Activated T-helper 17 cell treated with anti-CD3 and anti-CD28 coated beads, Interleukin-2, amount 50 U/mL, for 72 hours (primary cell): ENCODE measurements at places on chromosomes 7 and 10.

DNA sequence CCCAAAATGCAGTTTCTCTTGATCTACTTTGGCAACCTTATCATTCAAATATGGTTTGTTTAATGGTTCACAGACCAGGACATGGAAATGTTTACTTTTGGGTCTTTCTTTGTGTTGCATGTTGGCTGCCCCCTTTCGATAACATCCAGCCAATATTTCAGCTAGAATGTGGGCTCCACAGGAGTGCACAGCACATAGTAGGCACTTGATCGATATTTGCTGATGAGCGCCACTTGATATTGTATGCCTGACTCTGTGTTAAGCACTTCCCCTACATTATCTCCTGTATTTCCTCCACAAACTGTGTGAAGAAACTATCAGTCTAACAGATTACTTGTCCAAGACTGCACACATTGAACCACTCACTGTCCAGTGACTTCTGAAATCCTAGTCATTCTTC is 60.2 kb downstream of the SMURF1 start:
- no peak for ATAC-seq

DNA sequence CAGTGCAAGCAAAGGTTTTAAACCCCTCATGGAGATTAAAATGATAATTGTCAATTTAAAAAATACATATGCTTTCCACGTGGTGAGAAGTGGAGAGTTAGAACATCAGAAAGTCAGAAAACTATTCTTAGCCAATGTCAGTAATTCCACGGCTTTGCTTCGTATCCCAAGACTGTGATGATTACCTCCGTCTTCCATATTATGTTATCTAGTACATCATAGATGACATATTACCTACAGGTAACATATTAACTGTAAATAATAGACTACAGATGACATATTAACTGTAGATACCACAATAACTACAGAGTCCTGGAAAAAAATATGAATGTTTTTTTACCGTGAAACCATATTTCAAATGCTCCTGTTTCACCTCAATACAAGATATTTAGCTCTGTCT is 579.4 kb upstream of the PFKP start:
- ATAC-seq: no peak

- ATAC-seq: no peak
These were observed 79.7 kb downstream of the VIPR2 start for GRCh38 chr7:159064816-159065510.

- no peak for ATAC-seq
These were observed 905.5 kb downstream of the CNTNAP2 start for GRCh38 chr7:147022056-147022455.

- no peak for ATAC-seq
These were observed 491.8 kb upstream of the TPK1 start for GRCh38 chr7:145327646-145328045.

DNA sequence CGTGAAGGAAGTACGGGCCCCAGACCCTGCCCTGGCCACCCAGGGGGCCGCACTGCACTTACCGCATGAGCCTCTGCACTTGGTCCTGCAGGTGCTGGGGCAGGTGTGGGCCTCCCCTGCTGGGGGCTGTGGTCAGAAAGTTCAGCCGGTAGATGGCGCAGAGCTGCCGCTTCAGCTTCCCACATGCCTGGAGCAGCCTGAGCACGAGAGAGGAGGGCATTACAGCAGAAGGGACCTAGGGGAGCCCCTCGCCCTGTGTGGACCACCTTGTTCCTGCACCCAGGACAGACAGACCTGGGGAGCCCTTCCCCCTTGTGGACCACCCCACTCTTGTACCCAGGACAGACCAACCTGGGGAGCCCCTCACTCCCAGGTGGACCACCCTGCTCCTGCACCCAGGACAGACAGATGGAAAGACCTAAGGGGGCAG is 8.7 kb upstream of the PYROXD2 start:
- no peak for ATAC-seq

GRCh38 chr7:90624225-90624911 is 28.2 kb downstream of the CDK14 start:
- no peak for ATAC-seq

GRCh38 chr7:332646-333392 is 42.8 kb downstream of the FOXL3 start:
- ATAC-seq: peak; percentile 99

- ATAC-seq: no peak
These were observed 70.1 kb downstream of the ELFN1 start for GRCh38 chr7:1740214-1740613.

DNA sequence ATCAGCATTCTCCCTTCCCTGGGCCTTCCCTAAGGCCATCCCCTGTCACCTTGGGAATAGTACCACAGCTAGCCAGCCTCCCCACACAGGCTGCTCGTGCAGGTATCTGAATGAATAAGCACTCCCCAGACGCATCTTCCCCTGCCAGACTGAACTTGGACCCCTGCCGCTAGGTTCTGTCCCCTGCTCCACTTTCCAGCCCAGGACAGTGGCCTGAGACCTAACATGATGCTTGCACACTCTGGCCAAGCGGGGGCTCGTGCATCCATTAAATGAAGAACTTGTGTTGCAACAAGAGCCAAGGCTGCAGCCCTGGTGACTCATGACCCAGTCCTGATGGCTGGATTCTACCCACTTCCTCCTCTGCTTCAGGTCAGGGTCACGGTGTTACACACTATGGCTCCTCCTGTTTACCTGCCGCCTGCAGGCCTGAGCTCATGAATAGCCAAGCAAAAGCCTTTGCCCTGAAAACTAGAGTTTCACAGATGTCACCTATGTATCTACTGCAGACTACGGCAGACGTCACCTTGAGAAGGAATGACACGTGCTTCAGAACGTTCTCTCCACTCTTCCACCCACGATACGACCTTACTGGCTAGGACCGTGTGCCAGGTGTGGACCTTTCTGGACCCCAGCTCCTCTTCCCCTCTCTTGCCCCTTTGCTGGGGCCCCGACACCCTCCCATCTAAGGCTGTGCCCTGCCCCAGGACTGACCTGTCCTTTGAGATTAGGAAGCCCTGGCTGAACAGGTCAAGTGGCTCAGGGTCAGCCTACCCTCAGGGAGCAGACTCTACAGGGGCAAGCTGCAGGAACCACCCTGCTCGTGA is 6.5 kb downstream of the ASB13 start:
- peak; percentile 86 for ATAC-seq

GRCh38 chr10:96878057-96878456 is 46.0 kb downstream of the LCOR start:
- no peak for ATAC-seq

DNA sequence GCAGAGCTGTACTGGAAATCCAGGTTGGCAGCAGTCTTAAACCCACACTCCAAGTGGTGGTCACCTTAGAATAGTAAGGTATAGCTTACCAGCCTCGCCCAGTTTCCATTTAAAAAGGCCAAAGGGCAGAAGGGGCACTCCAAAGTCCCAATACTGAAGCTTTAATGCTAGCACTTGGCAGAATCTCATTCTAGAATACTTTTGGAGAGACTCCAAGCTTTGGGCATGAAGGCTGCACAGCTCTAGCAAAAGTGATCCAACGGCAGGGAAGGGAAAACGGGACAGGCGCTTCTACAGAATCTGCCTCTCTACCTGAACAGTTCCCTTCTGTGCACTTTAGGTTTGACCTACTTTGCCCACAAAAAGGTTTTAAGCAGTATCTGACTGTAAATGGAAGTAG is 19.7 kb downstream of the SMURF1 start:
- no peak for ATAC-seq

DNA sequence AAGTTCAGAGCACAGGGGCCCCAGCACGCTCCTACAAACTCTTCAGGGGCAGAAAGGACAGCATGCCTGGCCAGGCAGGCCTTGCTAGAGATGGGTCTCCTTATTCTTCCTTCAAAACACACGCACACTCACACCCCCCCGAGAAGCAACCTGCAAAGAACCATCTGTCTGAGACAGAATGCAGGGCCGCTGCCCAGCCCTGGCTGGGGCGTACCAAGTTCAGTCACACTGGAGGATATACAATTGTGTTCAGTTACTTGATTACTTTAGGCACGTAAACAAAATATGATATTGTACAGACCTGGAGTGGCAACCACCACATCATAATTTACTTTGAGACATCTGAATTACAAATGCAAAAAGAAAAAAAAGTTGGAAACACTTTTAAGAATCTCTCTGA is 5.7 kb downstream of the FAM53B start:
- no peak for ATAC-seq

DNA sequence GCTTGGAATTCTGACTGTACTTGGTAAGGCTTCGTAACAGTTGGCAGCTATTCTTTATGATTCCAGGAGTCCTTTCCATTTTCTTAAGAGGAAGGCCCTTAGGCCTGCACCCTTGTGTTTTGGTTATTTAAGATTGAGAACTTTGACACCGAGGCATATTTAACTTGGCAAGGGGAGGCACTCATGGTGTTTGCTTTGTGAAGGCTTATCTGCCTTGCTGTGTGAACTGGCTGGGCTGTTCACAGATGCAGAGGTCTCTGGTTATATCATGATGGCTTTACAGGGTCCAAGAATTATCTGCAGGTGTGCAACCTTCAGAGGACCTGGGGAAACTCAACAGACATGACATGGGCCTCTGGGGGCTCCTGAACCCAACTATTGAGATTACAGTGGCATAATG is 833 bp upstream of the PNLIPRP1 start:
- ATAC-seq: no peak

- no peak for ATAC-seq
These were observed 1331.9 kb downstream of the XPNPEP1 start for GRCh38 chr10:108591417-108591816.

DNA sequence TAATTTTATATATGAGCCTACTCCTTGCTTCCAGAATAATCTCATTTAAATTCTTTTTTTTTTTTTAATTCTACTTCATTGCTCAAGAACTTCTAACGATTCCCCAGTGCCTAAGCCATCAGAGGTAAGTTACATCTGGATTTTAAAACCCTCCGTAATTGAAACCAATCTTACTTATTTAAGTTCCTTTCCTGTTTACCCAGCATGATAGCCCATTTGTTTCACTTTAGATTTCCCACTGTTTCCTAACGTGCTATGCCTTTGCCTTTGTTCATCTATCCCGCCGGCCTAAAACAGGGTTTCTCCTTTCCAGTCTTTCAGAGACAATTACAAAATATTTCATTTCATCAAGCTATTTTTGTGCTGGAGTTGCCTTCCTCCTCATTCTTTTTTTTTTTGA is 75.8 kb upstream of the ETV1 start:
- no peak for ATAC-seq

DNA sequence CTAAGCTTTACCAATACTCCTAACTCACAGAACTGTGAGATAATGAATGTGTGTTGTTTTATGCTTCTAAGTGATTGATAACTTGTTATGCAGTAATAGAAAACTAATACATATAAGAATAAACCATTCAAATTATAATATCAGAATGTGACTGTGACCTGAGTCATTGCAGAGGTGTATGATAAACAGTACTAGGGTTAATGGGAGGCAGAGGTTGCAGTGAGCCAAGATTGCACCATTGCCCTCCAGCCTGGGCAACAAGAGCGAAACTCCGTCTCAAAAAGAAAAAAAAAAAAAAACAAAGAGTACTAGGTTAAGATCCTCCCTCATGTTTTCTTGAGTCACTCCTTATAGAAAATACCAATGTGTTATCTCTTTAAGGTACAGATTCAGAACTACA is 950.3 kb downstream of the SORCS1 start:
- ATAC-seq: no peak

GRCh38 chr7:26705567-26705966 is 158.8 kb downstream of the SKAP2 start:
- ATAC-seq: no peak

DNA sequence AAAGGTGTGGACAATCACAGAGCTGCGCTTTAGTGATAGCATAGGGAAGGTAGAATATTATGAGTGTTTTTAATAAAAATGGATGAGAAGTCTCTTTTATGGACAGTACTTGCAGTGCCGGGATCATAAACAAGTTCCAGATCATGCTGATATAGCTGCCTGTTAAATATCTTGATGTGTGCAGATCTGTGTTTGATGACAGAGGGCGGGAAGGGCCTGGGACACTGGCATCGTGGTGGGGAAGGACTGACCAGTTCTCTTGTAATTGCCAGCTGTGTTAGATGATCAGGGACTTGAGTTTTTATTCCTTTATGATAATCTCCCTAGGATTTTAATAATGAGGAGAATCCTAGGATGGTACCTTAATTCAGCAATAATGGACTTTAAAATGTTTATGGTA is 14.6 kb downstream of the SND1 start:
- no peak for ATAC-seq

DNA sequence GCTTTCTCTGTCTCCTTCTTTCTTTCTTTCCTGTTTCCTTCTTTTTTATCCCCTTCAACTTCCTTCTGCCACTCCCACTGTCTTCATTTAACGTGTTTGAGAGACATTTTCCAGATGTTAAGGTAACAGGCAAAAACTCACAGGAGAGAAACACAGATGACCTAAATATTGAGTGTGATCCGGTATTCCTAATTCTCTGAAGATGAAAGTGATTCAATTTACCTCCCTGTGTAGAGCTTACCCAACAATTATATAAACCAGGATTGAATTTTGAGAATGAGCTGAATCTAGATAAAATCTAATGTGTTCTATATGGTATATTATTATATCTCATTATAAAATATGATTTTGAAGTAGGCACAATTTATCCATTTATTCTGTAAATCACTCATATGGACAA is 46.5 kb upstream of the RSU1 start:
- ATAC-seq: no peak

DNA sequence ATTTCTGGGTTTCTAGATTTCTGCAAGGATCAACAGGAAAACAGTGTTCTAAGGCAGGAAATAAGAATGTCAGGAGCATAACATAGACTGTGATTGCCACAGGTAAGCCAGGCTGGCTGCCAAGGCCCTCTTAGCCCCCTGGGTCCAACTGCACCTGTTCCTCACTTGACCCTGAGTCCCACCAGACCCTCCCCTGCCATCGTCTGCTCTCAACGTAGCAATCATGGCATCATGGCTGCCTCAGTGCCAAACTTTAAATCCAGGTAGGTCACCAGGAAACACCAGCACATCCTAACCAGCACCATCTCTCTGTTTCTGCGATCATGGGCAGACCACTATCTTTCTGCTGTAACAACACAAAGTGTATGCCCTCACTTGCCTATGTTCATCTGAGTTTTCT is 267.2 kb downstream of the PAXIP1 start:
- ATAC-seq: no peak

- peak; percentile 89 for ATAC-seq
These were observed 2.1 kb downstream of the SNX10 start for GRCh38 chr7:26293569-26294308.

GRCh38 chr10:11797847-11798633 is 25.1 kb upstream of the PROSER2 start:
- no peak for ATAC-seq

GRCh38 chr10:128631801-128632241 is 505.6 kb upstream of the MKI67 start:
- ATAC-seq: no peak

DNA sequence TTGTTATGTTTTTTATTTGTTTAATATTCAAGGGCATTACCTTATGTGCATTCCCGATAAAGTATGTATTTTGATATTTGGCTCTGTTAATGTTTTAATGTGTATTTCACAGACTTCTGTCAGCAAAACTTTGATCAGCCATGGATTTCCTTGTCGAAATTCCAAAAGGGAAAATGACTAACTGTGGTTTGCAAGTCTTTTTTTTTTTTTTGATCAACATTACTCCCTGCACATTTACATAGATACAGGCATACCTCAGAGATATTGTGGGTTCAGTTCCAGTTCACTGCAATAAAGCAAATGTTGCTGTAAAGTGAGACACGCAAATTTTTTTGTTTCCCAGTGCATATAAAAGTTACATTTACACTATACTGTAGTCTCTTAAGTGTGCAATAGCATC is 351.9 kb downstream of the CXCL12 start:
- ATAC-seq: no peak

GRCh38 chr7:158408318-158408920 is 179.2 kb downstream of the PTPRN2 start:
- ATAC-seq: no peak
